ENCODE measurements at places on chromosomes 12 and 14.

GRCh38 chr14:66606826-66607225 is 98.9 kb downstream of the GPHN start:
- no peak for DNase-seq

GRCh38 chr14:50605766-50606165 is 45.8 kb downstream of the ATL1 start:
- no peak for DNase-seq

GRCh38 chr12:69330475-69331473 is 17.4 kb upstream of the LYZ start:
- DNase-seq, result no peak

DNA sequence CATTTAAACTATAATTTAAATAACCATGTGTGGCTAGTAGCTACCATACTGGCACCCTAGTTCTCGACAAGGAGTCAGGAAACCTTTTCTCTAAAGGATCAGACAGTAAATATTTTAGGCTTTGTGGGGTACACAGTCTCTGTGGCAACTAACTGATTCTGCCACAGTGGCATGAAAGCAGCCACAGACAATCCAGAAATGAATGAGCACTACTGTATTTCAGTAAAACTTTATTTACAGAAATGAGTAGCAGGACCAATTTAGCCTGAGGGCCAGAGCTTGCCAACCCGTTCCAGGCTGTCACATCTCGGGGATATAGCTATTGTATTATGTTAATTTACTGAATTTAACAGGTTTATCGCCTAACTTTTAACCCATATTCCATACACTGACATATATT is 278.7 kb downstream of the ITPR2 start:
- no peak for DNase-seq

DNA sequence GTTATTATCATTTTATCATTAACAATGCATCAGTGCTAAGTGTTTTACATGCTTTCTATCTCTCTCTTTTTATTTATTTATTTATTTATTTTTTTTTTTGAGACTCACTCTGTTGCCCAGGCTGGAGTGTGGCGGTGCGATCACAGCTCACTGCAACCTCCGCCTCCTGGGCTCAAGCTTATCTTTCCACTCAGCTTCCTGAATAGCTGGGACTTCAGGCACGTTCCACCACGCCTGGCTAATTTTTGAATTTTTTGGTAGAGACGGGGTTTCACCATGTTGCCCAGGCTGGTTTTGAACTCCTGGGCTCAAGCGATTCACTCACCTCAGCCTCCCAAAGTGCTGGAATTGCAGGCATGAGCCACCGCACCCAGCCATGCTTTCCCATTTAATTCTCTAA is 3.9 kb upstream of the BTG1 start:
- DNase-seq, result no peak

GRCh38 chr12:113238309-113238708 is 17.0 kb downstream of the TPCN1 start:
- DNase-seq, result no peak

DNA sequence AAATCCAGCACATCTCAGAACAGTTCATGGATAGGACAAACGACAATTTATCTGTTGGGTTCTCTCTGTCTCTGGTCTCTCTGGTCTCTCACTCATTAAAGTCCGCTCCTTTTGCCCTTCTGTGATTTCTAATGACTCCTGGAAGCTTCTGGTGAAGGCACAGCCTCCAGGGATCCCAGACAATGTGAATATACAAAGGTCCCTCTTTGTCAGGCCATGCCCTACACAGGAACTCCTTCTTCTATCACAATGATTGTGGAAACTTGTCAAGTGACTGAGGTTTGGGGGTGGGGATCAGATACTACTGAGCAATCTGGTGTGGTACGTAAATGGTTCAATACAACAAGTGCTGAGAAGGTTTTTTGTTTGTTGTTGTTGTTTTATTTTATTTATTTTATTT is 42.7 kb upstream of the CDK17 start:
- DNase-seq, result no peak

GRCh38 chr12:93785249-93786010 is 108.3 kb downstream of the CRADD start:
- no peak for DNase-seq

- no peak for DNase-seq
These were observed 157.5 kb upstream of the HIF1A start for GRCh38 chr14:61537563-61538463.

DNA sequence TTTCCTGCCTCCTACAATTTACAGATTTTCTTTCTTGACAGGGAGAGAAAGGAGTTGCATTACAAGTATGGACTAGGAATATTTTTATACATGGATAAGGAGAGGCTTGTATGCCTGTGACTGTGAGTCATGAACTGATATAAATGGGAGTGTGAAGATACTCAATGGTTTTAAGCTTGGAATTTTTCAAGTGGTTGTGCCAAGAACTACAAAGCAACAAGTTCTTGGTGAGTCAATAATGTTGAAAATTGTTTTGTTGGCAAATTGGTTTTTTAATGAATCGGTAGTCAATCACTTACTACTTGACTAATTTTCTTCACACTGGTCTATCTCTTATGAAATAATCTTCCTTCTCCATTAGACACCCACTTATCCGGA is 58.9 kb upstream of the HMGA2 start:
- DNase-seq, result no peak

- DNase-seq, result no peak
These were observed 145.1 kb downstream of the PPM1H start for GRCh38 chr12:62789851-62790250.

DNA sequence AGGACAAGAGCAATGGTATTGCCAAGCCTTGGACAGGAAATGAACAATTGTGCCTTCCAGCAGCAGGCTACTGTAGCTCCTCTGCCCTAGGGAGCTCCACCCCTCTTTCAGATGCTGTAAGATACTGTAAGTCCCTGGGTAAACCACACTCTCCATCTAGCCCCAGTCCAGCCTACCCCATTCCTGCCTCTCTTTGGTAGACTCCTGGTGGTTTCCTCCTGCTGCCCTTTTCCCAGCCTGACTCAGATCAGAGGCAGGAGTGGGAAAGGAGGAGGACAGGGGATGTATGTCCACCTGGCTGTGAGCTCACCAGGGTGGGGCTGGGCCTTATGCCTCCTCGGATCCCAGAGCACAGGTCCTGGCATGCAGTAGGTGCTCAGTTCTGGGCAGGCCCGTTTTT is 174.6 kb downstream of the ESRRB start:
- no peak for DNase-seq

GRCh38 chr12:8644345-8645248 is 18.0 kb downstream of the MFAP5 start:
- DNase-seq, result no peak

DNA sequence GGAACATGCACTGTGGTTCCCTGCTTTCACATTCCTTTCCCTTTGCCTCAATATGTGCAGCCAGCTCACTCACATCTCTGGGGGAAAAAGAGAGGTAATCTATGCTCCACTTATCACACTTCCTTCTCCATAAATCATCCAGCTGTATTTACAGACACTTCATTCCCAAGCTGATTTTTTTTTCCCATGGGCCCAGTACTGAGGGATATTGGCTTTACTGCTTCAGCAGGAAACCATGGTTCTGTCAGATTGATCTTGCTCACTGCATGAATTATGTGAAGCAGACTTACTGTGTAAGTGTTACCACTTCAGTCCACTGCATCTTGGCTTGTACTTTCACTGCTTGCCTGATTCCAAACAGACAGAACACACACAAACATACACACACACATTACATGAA is 555.6 kb downstream of the CCER1 start:
- DNase-seq, result no peak

DNA sequence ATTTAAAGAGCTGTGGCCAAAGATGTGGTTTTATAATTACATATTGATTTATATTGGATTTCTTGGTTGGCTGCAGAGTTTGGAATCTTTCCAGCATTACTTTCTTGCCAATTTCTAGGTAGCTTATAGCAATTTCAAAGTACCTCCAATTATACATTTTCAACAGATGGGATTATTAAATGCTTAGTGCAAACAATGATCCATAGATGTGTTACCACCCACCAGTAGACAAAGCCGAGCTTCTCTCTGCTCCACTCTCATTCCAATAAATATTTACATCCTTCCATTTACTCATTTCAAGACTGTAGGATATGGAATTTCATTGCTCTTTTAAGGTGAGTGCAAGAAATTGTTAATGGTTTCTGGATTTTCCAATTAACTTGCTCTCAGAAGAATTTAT is 21.6 kb upstream of the TMCC3 start:
- DNase-seq, result no peak

DNA sequence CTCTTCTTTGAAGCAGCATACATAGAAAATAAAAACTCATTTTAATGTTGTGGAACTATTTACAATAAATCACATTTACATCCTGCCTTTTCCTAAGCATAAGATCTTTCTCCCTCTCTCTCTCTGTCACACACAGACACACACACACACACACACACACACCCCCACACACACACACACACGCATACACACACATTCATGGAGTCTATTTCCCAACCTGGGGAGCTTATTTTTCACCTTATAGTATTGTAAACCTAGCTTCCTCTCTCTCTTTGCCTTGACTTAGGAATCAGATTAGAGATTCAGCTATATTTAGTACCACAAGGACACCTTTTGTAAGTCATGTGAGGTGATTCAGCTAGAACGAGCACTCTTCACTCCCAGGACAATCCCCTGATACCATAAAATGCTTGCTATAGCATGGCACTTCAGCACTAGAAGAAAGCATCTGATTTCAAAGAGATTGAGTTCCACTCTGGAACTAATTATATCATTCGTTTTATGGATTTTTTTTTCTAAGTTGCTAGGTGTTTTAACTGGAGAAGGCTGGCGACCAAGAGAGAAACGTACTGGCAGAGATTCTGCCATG is 23.6 kb downstream of the TMEM30B start:
- no peak for DNase-seq

- DNase-seq, result no peak
These were observed 193.0 kb downstream of the C12orf50 start for GRCh38 chr12:87836190-87836589.

- DNase-seq, result no peak
These were observed 35.7 kb downstream of the NRDE2 start for GRCh38 chr14:90295870-90296516.

DNA sequence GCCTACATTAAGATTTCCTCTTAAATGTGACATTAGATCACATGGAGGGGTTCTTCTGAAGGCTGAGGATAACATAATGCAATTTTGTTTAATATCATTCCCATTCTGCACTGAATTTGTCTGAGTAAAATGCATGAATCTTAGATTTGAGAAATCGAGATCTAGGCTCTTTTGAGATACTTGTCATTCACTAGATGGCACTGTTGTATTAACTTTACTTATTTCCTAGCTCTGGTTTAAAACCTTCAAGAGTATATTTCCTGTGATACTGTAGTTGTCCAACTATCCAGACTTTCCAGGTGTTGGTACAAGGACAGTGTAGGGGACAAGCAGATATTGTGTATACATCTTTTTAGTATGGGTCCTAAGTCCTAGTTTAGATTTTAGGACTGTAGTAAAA is 91.7 kb upstream of the SEL1L start:
- DNase-seq, result no peak

DNA sequence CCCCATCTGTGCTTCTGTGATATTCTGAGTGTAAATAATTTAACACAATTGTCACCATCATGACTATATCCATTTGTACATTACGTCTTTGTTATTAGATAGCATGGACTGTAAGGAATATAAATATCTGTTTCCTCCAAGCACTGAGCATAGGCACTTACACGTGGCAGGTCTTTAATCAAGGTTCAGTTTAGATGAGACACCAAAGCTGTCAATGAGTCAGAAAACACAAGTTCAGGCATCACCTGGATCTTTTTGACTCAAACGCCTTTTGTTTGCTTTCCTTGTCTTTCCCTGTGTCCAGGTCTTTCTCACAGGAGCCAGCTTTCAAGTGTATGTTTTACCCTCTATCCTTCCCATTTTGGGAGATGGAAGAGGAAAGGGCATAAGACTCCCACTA is 163.2 kb upstream of the CCDC198 start:
- DNase-seq, result no peak

GRCh38 chr12:52878507-52879393 is 26.1 kb downstream of the KRT8 start:
- DNase-seq, result no peak

GRCh38 chr12:92439420-92439805 is 263.4 kb upstream of the PLEKHG7 start:
- DNase-seq, result no peak

- DNase-seq, result peak; percentile 16
These were observed 10.0 kb downstream of the TUBA1B start for GRCh38 chr12:49121047-49121696.

GRCh38 chr14:78202976-78203375 is 32.8 kb downstream of the NRXN3 start:
- DNase-seq, result no peak

GRCh38 chr12:110638796-110639195 is 24.9 kb downstream of the TCTN1 start:
- DNase-seq, result no peak

DNA sequence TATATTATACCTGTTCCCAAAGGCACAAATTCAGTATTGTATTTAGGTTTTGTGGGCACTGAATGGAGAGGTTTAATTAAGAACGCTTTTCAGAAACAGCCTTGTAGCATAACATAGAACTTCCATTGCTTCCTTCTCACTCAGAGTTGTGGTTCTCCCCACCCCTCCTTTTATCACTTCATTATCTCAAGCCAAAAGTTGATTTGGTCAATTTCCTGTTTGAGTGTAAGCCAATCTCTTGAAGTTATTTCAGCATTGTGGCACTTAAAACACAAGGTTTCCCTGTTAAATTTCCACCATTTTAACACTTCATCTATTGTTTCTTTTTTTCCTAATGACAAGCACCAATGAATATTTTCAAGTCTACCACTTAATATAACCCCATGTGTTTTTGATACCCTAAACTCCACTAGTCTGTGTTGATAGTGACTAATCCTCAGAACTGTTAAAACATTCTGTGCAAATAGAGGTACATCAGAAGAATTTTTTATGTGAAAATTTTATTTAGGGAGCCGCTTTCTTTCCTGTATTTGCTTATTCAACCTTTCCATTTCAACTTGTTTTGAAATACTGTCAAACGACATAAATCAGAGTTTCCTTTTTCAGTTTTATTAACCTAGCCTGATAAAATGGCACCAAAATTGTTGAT is 340.1 kb downstream of the BCAT1 start:
- no peak for DNase-seq

- DNase-seq, result no peak
These were observed 83.7 kb upstream of the PCNX4 start for GRCh38 chr14:60008042-60008441.

GRCh38 chr12:3523058-3523457 is 32.1 kb downstream of the PRMT8 start:
- no peak for DNase-seq

- DNase-seq, result no peak
These were observed 319.4 kb downstream of the EGLN3 start for GRCh38 chr14:33631441-33631840.

- no peak for DNase-seq
These were observed 67.8 kb upstream of the TMCC3 start for GRCh38 chr12:94718114-94718513.

GRCh38 chr12:10873378-10873777 is 10.7 kb downstream of the PRH1 start:
- DNase-seq, result no peak

GRCh38 chr12:67649570-67650387 is 1.2 kb downstream of the DYRK2 start:
- no peak for DNase-seq

GRCh38 chr12:116933512-116934246 is 22.9 kb downstream of the FBXW8 start:
- no peak for DNase-seq
